ENCODE measurements at places on chromosomes 5 and 9.

DNA sequence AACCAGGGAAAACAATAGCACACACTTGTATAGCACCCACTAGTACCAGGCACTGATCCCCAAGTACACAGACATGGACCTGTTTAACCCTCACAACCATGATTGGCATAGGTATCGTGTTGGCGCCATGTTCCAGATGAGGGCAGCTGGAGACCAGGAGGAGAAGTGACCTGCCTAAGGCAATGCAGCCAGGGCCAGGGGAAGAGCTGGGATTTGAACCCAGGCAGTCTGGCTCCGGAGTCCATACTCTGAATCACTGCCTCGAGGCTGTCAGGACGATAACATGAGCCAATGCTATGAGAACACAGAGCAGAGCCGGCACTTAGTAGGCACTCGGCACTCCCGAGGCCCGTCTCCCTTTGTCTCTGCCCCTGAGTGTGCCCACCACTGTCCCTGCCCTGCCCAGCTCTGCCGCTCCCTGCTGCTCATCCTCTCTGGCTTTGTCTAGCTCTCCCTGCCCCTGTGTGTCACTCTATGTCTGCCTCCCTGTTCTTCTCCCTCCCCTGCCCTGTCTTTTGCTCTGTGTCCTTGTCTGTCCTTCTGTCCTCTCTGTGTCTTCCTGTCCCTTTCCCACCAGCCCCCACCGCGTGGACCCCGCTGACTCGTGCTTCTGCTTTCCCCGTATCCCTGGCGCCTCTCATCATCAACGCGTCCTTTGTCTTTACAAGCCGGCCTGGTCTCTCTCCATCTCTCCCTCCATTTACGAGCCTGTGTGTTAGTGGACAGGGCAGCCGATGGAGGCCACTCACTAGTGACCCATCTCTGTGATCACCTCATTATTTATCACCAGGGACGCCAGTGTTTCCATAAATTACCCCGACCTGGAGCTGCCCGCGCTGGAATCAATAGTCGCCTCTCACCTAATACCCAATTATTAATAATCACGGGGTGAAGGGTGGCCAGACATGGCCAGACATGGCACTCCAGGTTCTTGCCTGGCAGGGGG lies 99.4 kb upstream of the MVB12B start:
- DNase-seq, result no peak

GRCh38 chr9:88923653-88924288 lies 67.5 kb upstream of the S1PR3 start:
- DNase-seq, result peak; percentile 76

DNA sequence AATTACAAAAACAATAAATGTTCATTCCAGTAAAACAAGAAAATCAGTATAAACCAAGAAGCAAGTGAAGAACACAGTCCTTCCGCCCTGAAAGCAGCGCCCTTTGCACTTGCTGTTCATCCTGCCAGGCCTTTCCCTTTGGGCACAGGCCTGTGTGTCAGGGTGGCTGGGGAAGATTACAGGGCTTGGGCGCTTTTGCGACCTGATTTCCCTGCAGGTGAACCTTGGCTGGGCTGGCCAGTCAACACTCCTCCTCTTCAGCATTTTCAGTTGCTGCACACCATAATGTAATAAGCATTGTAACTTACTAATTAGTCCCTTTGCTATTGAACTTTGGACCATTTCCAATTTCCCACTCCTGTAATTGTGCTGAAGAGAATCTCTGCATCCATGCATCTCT lies 38.6 kb upstream of the TDRD7 start:
- no peak for DNase-seq

DNA sequence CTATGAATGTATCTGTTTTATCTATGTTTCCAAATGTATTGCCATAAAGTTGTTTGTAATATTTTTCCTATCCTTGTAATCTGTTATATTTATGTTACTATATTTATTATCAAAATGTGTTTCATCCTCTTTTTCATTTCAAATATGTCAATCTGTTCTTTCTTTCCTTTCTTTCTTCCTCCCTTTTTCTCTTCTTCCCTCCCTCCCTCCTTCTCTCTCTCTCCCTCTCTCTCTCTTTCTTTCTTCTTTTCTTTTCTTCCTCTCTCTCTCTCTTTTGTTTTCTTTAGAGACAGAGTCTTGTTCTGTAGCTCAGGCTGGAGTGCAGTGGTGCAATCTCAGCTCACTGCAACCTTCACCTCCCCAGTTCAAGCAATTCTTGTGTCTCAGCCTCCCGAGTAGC lies 91.3 kb downstream of the GTF3C4 start:
- DNase-seq, result no peak

DNA sequence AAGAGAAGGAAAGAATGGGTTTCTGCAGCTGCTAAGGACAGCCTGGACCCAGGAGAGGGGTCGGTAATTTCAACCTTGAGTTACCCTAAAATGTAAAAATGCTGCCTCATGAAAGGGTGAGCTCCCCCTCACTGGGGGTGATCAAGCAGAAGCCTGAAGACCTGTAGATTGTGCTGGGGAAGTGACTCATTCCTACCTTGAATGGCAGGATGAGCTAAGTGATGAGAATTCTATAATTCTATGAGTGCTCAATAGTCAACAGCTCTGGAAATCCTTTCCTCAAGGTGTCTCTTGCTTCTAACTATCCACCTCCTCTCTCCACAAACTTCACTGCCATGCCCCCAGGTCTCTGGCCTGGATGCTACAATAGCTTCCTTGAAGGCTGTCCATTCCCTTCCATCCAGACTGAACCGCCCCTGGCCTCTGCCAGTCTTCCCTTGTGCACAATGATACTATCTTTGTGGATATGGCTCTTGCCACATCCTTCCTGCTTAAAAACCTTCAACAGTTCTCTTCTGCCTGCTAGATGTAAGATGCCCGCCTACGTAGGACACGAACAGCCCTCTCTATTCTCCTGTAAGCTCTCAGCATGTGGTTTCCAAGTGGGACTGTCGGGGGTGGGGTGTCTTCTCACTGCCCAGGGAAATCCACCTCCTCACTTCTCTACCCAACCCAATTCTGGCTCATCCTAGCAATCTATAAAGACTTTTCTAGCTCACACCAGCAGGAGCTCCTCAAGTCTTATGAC lies 50.6 kb downstream of the PTPN3 start:
- DNase-seq, result peak; percentile 44

DNA sequence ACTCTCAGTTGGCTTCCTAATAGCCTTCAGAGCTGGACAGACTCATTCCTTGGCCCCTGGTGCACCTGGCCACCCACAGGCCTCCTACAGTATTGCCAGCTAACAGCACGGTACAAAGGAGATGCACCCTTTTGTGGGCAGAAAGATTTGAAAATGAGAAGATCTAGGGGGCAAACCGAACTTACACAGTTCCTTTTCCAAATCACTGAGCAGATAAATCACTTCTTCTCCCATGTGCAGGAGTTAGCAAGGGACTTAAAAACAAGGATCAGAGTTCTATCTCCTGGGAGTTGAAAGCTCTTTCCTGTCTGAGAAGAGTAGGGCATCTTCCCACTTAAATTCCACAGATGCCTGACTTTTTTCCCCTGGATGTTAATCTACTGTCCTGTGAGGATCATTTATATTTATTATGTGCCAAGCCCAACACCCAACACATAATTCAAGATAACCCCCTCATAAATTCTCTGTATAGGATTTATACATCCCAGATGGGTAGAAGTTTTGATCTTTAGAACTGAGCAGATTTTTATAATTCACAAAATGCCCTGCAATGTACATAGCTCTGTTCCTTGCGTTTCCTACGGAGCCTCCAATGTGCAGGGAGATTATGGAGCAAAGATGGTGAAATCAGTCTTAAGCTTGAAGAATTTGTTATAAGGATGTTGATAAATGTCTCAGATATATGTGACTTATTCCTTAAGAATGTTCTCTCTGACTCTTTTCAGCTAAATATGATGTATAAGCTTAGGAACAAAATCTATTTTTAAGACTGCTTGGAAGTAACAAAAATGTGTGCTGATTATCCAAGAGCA lies 207.2 kb upstream of the DAPK1 start:
- DNase-seq, result no peak

DNA sequence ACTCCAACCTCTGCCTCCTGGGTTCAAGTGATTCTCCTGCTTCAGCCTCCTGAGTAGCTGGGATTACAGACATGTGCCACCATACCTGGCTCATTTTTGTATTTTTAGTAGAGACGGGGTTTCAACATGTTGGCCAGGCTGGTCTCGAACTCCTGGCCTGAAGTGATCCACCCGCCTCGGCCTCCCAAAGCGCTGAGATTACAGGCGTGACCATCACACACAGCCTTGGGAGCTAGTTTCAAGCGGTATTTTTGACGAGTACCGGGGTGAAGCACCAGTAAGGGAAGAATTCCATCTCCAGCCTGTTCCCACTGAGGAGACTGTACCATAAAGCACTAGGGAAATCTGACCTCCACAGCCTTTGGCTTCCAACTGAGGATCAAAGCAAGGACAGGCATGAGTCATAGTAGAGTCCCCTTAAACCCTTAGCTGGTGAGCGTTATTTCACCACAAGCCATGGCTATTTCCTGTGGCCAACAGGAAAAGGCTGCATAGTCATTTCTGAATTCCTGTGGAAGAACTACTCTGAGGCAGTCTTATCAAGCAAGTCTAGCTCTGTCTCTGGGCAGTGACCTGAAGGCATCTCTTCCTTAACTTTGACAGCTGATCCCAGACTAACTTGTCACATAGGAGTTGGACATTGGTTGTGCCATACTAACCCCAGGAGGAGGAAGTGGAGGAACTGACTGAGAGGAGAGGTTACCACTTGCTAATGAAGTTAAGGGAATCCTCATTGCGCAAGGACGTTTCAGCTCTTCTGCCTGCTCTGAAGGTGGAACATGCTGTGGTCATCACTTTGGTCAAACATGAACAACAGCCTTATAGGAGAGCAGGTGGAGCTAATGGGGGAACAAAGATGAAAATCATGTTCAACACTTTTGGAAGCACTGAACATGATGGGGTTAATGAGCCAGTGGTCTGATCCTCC lies 85.8 kb upstream of the DMRT1 start:
- peak; percentile 83 for DNase-seq

GRCh38 chr5:132859889-132860437 lies 6.3 kb downstream of the GDF9 start:
- no peak for DNase-seq

DNA sequence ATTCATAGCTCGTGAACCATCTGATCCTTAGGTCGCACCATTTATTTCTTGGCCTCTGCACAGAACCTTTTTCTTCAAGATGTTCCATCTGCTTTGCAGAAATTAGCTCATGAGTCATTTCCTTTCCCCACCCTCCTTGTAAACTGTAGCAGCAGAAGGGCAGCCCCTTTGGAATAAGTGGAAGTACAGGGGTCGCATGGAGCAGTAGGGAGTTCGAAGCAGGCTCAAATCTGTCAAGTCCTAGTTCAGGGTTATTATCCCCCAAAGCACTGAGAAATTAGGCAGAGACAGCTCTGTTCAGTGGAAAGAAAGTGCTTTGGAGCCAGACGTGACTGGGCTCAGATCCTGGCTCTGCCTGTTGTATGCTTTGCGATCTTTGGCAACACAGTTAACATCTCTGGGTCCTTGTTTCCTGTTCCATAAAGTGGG lies 84.2 kb downstream of the SGCD start:
- no peak for DNase-seq

DNA sequence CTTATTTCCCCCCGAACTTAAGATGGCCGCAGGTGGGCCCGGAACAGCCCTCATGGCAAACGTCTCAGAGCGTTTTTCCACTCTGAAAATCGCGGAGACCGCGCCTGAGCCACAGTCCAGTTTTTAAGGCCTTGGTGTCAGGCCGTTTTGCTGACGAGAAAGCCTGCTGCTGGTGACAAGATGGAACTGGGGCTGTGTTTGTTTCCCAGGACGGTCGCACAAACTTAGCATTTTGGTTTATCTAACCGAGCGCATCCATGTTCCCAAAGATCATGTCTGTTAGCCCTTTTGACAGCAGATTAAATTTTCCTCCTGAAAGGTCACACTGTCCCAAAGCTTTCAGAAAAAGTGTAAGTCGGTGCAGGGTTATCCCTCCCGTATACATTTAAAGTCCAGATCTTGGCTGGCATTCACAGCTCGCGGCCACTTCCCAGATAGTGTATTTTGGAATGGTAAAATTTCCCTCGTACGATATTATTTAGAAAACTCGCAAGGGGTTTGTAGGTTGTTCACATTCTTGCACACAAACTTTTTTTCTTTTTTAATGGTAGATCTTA lies 812 bp downstream of the SREK1 start:
- DNase-seq, result no peak

DNA sequence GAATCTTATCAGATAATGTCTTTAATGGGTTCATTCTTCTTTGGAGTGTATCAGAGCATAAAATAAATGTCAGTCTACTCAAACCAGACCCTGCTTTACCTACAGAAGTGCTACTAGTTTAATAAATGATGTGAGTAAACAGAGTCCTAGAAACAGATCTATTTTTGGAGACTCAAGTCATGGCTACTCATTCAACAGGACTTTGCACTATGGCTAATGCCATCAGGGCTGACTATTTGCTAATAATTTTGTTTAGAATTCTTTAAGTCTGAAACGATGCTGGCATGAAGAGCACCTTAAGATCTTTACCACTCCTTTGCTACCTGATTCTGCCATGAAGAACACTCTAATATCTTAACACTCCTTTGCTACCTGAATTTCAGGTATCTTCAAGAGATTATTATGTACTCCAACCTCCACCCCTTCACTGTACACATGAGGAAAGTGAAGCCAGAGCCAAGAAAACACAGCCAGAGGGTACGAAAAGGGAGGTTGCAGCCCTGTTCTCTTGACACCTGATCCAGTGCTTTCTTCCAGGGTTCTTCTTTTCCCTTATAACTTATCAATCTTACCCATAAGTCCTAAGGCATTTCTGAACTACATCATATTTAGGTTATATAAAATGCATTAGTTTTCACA lies 62.4 kb downstream of the ZNF608 start:
- DNase-seq, result no peak

GRCh38 chr5:34858790-34859189 lies 19.8 kb downstream of the TTC23L start:
- no peak for DNase-seq

GRCh38 chr9:94135222-94135621 lies 51.0 kb downstream of the PTPDC1 start:
- no peak for DNase-seq

GRCh38 chr5:178356431-178356872 lies 123.8 kb upstream of the PHYKPL start:
- no peak for DNase-seq

- DNase-seq, result peak; percentile 19
These were observed 48.4 kb upstream of the GNE start for GRCh38 chr9:36306471-36307306.

DNA sequence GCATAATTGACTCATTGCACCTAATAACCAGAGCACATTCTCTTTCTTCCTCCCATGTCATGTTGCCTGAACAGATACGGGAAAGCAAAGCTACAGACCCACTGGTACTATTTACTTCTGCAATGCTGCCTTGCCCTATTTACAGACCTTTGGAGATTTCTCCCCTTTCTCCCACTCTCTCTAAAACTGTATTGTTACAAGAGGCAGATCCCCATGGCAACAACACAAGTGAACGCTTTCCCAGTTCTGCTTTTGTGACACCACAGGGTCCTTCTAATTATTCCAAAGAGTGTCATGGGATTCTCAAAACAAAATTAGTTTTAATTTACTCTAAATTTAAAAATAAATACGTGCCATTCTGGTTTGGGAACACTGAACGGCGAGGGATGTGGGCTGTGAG lies 104.7 kb downstream of the KCTD16 start:
- DNase-seq, result no peak

GRCh38 chr9:121937240-121937639 lies 155.9 kb downstream of the TTLL11 start:
- DNase-seq, result no peak
